ENCODE measurements at places on chromosomes 5 and 9.

GRCh38 chr5:105751908-105752307, 1918.8 kb downstream of the EFNA5 start:
- H3K4me1 ChIP-seq = no peaks in the 10 kb centered on the region
- H3K27me3 ChIP-seq = no peaks in the 10 kb centered on the region
- H3K36me3 ChIP-seq = no peaks in the 10 kb centered on the region
- no peak overlapping the region for H3K27ac ChIP-seq
- DNase-seq = no peak

- no peak overlapping the region for H3K27ac ChIP-seq
- no peaks in the 10 kb centered on the region for H3K27me3 ChIP-seq
- H3K4me1 ChIP-seq = no peaks in the 10 kb centered on the region
- peak; percentile 50 for DNase-seq
These were observed 77.9 kb downstream of the SEMA5A start for GRCh38 chr5:9468060-9468388.

DNA sequence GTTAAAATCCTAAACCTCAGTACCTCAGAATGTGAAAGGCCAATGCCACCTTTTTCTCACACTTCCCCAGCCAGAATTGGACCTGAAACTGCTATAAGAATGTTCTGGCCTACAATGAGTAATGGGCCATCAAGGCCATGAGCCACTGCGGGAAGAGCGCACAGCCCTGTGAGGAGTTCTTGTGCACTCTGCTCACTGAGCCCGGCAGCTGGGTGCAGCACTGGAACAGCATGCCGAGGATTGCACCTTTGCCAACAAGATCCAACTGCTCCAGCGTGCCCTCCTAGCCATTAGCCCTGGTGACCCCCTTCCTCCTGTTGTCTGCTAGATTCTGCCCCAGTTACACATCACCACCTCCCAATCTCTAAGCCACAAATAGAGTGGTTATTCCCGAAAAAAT, 758.1 kb downstream of the PRELID2 start:
- H3K4me1 ChIP-seq = no peaks in the 10 kb centered on the region
- no peak for DNase-seq
- H3K27ac ChIP-seq = no peak overlapping the region
- no peaks in the 10 kb centered on the region for H3K36me3 ChIP-seq
- no peak overlapping the region for H3K4me3 ChIP-seq
- no peaks in the 10 kb centered on the region for H3K27me3 ChIP-seq

GRCh38 chr5:107853696-107854095, 183.0 kb upstream of the EFNA5 start:
- no peak for DNase-seq
- no peaks in the 10 kb centered on the region for H3K27me3 ChIP-seq
- H3K27ac ChIP-seq = no peak overlapping the region
- no peaks in the 10 kb centered on the region for H3K4me1 ChIP-seq

DNA sequence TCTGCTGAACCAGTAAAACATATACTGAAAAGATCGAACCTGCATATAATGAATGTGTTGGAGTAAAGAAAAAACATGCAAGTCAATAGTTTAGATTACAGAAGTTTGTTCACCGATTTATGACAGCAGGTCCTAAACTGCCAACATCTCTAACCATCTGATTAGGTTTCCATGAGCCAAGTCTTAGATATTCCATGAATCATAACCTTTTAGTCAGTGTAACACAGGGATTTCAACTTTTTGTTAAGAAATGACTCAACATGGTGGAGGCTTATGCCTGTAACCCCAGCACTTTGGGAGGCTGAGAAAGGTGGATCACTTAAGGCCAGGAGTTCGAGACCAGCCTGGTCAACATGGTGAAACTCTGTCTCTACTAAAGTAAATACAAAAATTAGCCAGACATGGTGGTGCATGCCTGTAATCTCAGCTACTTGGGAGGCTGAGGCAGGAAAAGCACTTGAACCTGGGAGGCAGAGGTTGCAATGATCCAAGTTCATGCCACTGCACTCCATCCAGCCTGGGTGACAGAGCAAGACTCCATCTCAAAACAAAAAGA, 38.7 kb downstream of the APC start:
- no peaks in the 10 kb centered on the region for H3K36me3 ChIP-seq
- H3K27ac ChIP-seq = no peak overlapping the region
- H3K4me3 ChIP-seq = no peak overlapping the region
- no peaks in the 10 kb centered on the region for H3K4me1 ChIP-seq

GRCh38 chr9:6552033-6552432, 93.5 kb downstream of the GLDC start:
- H3K36me3 ChIP-seq = no peaks in the 10 kb centered on the region
- no peaks in the 10 kb centered on the region for H3K27me3 ChIP-seq
- no peak overlapping the region for H3K27ac ChIP-seq
- H3K4me1 ChIP-seq = no peaks in the 10 kb centered on the region
- peak; percentile 40 for DNase-seq

DNA sequence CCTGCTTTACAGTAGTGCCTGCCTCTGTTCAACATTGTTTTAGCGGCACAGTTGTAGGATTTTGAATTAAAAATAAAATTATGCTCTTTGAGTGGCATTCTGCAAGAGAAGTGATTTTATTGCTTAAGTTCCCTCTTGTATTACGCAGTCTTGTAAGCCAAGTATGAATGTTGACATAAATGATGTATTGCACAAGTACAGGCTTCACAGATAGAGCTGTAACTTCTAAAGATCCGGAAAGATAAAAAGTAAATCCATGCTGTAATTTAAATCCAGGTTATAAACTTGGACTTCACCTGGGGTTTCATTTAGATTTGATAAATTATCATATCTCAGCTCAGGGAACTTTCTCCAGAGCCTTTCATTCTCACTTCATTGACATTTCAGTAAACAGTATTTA, 1114.7 kb downstream of the PTPRD start:
- no peaks in the 10 kb centered on the region for H3K27me3 ChIP-seq
- no peaks in the 10 kb centered on the region for H3K4me1 ChIP-seq
- DNase-seq = no peak

DNA sequence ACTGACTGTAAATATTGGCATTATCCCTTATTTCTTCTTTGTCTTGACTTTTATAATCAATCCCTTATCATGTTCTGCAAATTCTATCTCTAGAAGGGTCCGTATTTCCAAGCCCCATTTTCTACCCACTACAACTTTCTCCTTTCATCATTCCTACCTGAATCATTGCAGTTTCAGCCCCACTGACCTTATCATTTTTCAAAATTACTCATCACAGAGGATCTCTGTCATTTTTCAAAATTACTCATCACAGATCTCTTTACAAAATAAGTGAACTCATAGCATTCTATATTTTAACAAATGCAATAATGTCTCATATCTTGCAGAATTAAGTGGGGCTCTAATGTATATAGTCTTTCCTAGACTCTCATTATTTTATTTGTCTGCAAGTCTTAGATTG, 256.9 kb upstream of the COX7C start:
- no peak for DNase-seq
- no peaks in the 10 kb centered on the region for H3K4me1 ChIP-seq
- no peak overlapping the region for H3K27ac ChIP-seq

GRCh38 chr5:27217155-27217956, 179.0 kb upstream of the CDH9 start:
- H3K36me3 ChIP-seq = no peaks in the 10 kb centered on the region
- H3K4me1 ChIP-seq = no peaks in the 10 kb centered on the region
- H3K4me3 ChIP-seq = no peak overlapping the region
- H3K27me3 ChIP-seq = no peaks in the 10 kb centered on the region
- H3K27ac ChIP-seq = no peak overlapping the region

GRCh38 chr5:177546258-177546741, 8.1 kb downstream of the FAM193B start:
- no peaks in the 10 kb centered on the region for H3K27me3 ChIP-seq
- H3K4me1 ChIP-seq = peaks cover 3% of the 10 kb centered on the region
- H3K36me3 ChIP-seq = peaks cover 2% of the 10 kb centered on the region
- peak overlapping the region; percentile 13 for H3K27ac ChIP-seq
- peak; percentile 77 for DNase-seq

DNA sequence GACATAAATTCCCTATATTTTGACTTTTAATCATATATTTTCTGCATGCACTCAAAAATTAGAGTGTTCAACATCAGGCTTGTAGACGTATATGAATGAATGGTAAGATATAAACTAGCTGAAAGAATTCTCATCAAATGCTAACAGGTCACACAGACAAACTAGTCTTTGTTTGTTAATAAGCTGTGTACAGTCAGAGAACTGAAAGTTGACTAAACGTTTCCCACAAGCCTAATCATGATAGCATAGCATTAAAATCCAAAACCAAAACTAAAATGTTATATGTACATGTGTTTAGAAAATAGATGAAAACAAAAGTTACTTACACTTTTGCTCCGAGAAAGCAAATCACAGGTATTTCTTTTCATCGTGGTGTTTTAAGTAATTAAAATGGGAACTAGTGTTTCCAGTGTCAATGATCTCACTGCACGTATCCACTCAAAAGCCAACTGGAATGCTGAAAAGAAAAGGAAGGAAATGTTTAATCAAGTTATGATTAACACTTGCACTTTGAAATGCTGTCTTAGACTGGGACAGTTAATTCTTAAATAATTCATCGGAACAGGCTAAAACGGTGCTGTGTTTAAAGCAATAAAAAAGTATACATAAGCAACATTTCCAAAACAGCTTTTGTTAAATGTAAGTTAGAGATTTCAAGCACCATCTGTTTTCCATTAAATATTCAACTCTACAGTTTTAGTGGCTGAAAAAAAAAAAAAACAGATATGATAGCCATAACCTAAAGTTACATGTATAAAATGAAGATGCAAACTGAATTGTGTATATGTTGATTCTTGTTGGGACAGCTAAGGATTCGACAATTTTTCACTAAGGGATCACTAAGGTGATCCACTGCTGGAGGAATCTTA, 291.9 kb upstream of the PDE4D start:
- H3K4me1 ChIP-seq = no peaks in the 10 kb centered on the region
- H3K27ac ChIP-seq = no peak overlapping the region
- no peaks in the 10 kb centered on the region for H3K27me3 ChIP-seq
- no peak overlapping the region for H3K4me3 ChIP-seq

DNA sequence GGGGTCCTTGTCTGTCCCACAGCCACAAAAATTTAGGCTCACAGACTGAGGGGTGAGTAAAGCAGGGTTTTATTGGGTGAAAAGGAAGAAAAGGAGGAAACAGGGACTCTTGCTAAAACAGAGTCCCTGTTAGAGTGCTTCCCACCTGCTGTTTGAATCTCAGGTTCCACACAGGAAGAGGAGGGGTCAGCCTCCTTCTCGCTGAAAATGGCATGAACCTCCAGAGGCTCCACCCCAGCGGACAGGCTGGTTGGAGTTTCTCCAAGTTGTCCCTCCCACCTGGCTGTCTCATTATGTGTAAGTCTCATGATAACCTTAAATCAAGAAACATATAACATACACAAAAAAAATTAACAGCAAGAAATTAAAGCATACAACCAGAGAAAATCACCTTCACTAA, 28.3 kb upstream of the UHRF2 start:
- no peaks in the 10 kb centered on the region for H3K4me1 ChIP-seq
- H3K27me3 ChIP-seq = no peaks in the 10 kb centered on the region
- H3K4me3 ChIP-seq = no peak overlapping the region
- DNase-seq = peak; percentile 12

DNA sequence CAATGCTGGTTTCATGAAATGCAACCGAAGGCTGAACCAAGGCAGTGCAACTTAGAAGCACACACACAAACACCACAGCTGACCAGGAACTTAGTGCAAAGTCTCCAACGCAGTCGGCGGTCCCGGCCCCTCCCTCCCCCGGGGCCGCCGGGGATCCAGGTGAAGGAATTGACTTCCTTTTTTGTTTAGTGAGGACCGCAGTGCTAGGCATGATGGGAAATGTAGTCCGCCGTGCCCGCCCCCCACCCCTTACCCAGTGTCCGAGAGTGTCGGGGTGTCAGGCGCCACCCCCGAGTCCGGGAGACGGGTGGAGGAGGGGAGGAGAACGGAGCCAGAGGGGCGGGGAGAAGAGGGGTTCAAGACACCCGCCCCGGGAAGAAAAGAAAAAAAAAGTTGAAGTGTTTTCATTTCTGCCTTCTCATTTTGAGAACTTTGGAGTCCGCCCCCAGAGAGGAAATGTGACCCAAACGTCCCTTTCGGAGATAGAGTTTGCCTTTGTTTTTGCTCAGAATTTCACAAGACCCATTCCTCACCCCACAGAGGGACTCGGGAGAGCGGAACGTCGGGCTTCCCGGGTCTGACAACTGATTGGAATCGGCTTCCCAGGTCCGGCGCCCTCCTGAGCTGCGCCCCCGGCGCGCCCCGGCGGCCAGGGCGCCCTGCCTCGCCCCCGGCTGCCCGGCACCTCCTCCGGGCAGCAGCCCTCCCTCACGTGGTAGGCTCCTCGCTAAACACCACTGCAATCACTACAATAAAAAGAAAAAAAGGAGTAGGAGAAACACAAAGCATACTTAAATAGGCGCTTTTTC, 2.0 kb downstream of the IER5L start:
- no peaks in the 10 kb centered on the region for H3K36me3 ChIP-seq
- H3K27me3 ChIP-seq = no peaks in the 10 kb centered on the region
- H3K4me3 ChIP-seq = peak overlapping the region; percentile 80
- peak; percentile 97 for DNase-seq
- peak overlapping the region; percentile 96 for H3K27ac ChIP-seq
- H3K4me1 ChIP-seq = peaks cover 3% of the 10 kb centered on the region

- H3K4me1 ChIP-seq = peaks cover 2% of the 10 kb centered on the region
- H3K4me3 ChIP-seq = no peak overlapping the region
- no peak overlapping the region for H3K27ac ChIP-seq
- no peaks in the 10 kb centered on the region for H3K27me3 ChIP-seq
- H3K36me3 ChIP-seq = no peaks in the 10 kb centered on the region
These were observed 94.5 kb downstream of the PDE4D start for GRCh38 chr5:59798862-59799667.

- DNase-seq = peak; percentile 51
- H3K27me3 ChIP-seq = no peaks in the 10 kb centered on the region
- no peak overlapping the region for H3K27ac ChIP-seq
- no peak overlapping the region for H3K4me3 ChIP-seq
These were observed 78.3 kb downstream of the CEP120 start for GRCh38 chr5:123344816-123345426.

DNA sequence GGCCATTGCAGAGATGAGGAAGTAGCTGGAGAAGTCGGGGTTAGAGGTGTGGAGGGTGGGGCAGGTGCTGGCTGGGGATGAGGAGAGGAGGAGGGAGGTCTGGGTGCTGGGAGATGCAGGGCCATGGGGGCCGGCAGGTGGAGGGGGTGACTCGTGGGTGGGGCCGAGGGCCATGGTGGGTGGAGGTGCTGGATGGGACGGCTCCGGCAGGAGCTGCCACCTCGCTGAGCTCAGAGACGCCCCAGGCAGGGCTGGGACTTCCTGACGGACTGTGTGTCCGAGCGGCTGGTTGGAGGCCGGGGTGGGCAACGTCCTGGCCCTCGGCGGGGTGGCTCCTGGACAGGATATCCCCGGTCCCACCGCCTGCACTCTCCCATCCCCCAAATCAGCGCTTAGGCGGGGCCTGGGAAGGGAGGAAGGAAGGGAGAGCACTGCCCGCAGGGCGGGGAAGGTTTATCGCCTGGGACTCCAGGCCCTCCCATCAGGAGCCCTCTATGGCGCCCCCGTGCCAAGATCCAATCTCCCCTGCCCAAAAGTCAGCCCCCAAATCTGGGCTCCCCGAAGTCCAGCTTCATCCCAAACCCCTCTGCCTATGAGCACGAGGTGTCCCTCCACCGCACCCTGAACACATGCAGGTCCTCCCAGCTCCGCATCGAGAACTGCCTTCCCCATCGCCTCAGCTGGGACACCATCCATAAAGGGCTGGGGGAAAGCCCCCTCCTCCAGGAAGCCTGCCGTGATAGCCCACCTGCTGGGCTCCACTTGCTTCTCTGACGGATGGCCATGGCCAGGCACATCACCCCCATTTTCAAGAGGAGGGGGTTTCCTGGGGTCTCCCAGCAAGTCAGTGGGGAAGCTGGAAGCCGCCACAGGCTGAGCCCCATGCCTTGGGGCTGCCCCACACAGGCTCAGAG, 58.3 kb upstream of the NOTCH1 start:
- no peaks in the 10 kb centered on the region for H3K36me3 ChIP-seq
- DNase-seq = no peak
- H3K4me3 ChIP-seq = no peak overlapping the region

Measured in mesendoderm (in vitro differentiated cells).